GM13976 (cell line): ENCODE measurements at places on chromosomes 6 and 20.

DNA sequence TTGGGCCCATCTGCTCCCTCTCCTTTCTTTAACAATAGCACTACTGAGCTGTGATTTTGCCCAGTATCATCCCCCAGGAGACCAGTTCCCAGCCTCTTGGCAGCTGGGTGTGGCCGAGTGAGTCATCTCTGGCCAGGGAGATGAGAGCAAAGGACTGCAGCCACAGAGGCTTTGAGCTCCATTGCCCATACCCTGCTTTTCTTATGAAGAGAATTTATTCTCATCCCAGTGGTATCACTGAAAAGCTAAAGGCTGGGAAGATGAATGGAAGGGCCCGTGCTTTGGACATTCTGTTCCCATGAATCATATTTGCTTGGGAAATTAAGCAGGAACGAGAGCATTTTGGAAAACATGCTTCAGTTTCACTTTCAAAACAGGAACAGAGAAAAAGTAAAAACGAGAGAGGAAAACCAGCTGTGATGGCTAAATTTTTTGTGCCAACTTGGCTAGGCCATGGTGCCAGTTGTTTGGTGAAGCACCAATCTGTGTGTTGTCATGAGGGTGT, 14.9 kb downstream of the CST3 start:
- DNase-seq: no peak

- no peak for DNase-seq
Measured at GRCh38 chr6:68958327-68958726, 323.2 kb downstream of the ADGRB3 start.

DNA sequence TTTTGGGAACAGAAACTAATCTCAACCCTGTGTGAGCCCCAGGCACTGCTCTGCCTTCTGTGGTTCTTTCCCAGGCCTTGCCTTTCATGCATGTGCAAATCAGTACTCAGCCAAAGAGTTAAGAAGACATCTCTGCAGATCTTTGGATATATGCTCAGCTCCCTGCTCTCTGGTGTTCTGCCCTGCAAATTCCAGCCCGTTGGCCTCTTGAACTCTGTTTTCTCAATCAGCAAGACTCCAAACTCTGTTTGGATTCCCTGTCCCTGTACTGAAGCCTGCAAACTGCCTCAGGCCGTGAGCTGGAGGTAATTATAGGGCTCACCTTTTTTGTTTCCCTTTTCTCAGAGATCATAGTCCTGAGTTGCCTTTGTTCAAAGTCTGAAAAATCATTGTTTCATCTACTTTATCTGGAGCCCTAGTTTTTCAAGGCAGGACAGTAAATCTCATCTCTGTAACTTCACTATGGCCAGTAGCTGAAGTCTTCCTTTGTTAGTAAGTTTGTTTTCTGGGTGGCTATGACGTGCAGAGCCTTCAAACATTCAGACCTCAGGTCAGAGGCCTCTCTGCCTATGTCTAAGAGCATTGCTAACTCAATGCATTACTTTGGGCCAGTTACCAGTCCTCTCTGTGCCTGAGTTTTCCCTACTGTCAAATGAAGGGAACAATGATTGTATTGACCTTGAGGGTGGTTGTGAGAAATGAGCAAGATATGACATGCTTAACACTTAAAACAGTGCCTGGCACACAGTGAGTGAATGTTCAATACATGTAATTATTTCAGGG, 15.9 kb upstream of the MDFI start:
- no peak for DNase-seq

- DNase-seq: peak; percentile 41
Measured at GRCh38 chr6:133916650-133917151, 27.8 kb downstream of the TCF21 start.

- DNase-seq: no peak
Measured at GRCh38 chr20:33276303-33277113, 6.5 kb upstream of the BPIFB1 start.

DNA sequence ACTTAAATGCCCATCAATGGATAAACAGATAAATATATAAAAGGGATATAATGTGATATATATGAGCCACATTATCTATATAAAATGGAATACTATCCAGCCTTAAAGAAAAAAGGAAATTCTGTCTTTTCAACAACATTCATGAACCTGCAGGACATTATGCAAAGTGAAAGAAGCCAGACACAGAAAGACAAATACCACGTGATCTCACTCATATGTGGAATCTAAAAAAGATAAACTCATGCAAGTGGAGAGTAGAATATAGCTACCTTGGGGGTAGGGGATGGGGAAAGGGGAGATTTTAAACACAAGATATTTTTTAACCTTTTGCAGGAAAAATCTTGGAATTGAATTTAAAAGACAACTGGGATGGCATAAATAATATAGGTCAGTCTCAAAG, 1.5 kb upstream of the OR2J1 start:
- no peak for DNase-seq

DNA sequence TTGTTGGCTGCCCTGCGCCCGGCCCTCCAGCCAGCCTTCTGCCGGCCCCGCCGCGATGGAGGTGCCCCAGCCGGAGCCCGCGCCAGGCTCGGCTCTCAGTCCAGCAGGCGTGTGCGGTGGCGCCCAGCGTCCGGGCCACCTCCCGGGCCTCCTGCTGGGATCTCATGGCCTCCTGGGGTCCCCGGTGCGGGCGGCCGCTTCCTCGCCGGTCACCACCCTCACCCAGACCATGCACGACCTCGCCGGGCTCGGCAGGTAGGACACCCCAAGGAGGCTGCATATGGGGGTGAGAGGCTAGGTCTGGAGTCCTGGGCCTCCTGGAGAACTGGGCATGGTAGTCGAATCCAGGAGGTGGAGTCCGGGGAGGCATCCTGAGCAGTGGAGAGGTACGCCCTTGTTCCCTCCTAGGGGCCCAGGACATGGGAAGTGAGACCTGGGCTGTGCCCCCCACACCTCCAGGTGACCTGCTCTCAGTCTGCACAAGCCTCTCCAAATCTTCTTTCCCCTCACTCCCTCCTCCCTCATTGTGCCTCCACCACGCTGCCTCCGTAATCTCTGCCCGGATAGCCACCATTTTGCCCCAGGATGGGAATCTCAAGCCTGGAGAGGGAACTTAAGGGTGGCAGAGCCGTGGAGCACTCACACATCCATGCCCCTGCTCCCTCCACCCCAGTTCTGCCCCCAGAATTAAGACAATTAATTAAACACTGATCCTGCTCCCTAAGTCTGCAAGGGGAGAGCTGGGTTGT, 541 bp downstream of the CDC25B start:
- DNase-seq: no peak

GRCh38 chr6:52416629-52417151, 3.5 kb upstream of the EFHC1 start:
- DNase-seq: peak; percentile 56

- no peak for DNase-seq
Measured at GRCh38 chr6:31446481-31446880, 43.1 kb downstream of the MICA start.

DNA sequence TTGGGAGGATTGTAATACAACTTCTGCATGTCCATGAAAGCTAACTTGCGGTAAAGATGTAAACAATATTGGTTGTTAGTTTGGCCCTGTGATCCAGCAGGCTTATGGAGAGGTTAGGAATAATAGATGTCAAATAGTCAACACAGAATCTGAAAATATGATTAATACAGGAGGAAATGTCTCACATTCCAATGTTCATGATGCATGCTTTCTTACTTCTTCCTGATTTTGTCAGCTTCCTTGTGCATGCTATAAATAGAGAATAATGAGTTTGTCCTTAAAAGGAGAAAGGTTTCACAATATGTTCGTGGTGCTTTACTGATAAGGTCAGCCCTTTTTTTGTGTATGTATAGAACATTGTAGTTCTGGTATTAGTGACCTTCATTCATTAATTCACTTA, 136.7 kb downstream of the MMUT start:
- no peak for DNase-seq

DNA sequence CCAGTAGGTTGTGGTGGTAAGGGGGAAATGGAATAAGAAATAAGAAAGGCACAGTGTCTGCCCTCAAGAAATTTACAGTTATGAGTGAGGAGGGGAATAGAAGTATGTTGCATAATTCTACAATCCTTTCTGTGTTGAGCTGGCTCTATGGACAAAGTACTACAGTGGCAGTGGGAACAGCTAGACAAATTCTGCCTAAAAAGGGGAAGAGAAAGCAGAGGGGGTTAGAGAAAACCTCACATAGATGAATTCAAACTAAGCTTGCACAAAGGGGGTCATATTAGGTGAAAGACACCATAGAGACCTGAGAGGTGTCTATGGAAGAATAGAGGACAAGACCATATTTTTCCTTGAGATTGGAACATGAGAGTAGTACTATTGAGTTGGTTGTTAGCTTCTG, 146.9 kb upstream of the VGLL2 start:
- no peak for DNase-seq

- no peak for DNase-seq
Measured at GRCh38 chr6:127463056-127463455, 3.9 kb upstream of the KIAA0408 start.

DNA sequence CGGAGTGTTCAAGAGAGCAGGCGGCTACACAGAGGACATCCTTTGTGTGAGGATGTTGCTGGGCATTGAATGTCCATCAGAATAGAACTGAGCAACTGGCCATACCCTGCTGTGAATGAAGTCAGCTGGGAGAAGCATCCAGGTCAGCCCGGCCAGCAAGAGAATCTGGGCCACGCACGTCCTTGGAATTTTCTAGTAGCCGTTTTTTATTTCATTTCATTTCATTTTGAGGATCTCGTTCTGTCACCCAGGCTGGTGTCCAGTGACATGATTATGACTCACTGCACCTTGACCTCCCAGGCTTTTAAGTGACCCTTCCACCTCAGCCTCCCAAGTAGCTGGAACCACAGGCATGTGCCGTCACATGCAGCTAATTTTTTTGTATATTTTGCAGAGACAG, 97.9 kb downstream of the SSR1 start:
- no peak for DNase-seq

GRCh38 chr6:150482883-150483409, 114.1 kb downstream of the IYD start:
- DNase-seq: no peak

GRCh38 chr20:44183282-44183681, 3.7 kb downstream of the JPH2 start:
- no peak for DNase-seq

GRCh38 chr20:7897781-7898364, 42.4 kb downstream of the HAO1 start:
- no peak for DNase-seq

DNA sequence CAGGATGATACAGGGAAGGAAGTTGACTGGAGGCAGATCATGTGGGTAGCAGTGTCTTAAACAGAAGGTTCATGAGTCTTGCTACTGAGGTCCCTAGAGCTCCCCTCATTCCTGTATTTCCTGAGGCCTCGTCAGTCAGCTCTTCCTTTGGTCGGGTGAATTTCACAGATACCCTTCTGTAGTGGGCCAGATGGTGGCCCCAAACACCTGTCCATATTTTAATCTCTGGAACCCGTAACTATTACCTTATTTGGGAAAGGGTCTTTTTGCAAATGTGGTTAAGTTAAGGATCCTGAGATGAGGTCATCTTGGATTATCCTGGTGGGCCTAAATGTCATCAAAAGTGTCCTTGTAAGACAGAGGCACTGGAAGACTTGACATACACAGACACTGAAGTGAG, 9.6 kb downstream of the KCNS1 start:
- DNase-seq: no peak

- DNase-seq: peak; percentile 10
Measured at GRCh38 chr20:45545754-45546453, 1.3 kb downstream of the EPPIN start.

DNA sequence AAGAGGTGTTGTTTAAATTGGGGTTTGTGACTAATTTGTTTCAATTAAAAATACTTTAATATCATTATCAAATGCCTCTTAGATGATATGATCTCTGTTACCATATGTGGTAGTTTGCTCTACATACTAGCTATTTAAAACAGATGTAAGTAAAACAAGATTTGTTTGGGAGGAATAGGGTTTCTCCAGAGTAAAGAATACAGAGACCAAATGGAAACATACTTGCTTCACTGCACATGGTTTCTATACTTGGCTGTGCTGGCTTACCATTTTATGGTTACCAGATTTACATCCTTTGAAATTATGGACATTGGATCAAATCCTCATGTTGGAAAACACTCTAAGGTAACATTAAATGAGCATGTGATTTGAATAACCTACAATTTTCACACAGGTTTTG, 588.3 kb downstream of the CD109 start:
- no peak for DNase-seq

- DNase-seq: peak; percentile 86
Measured at GRCh38 chr6:31729515-31729978, 448 bp upstream of the DDAH2 start.

DNA sequence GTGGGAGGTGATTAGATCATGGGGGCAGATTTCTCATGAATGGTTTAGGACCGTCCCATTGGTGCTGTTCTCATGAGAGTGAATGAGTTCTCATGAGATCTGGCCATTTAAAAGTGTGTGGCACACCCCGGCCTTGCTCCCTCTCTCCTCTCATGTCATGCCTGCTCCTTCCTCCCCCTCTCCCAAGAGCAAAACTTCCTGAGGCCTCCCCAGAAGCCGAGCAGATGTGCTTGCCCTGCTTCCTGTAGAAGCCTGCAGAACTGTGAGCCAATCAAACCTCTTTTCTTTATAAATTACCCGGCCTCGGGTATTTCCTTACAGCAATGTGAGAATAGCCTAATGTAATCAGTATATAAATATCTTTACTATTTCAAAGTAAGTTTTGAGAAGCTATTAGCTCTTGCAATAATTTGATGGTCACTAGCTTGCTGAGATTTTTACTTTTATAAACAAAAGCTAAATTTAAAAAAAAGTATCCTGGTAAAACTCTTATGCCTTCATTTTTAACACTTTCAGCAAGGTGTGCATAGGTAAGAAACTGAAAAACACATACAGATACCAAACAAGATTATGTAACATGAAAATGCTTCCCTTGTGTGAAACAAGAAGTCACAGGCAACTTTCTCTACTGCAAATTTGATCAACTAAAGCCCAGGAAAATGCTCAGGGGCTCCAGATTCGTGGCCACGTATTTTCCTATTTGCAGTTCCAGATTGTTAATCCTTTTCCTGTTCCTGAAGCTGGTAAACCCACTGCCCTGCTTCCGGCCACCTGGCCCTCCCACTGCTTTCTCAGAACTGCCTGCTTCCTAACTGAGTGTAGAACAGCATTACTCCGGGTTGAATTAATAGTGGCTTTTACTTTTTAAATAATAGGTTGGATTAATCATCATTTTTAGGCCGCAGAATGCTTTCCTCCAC, 395.1 kb upstream of the CNR1 start:
- DNase-seq: no peak

GRCh38 chr6:127341471-127342202, 1.8 kb downstream of the ECHDC1 start:
- peak; percentile 22 for DNase-seq
